ENCODE measurements at places on chromosomes 13 and 19. TPM values are rescaled to one million over a fixed set of nuclear protein-coding genes. Genes with fewer than 3 reads are reported as not detected.

GRCh38 chr13:31965361-31966066, 66.1 kb upstream of the FRY start:
- DNase-seq: no peak

Gene PSG1
- not detected for polyA plus RNA-seq

DNA sequence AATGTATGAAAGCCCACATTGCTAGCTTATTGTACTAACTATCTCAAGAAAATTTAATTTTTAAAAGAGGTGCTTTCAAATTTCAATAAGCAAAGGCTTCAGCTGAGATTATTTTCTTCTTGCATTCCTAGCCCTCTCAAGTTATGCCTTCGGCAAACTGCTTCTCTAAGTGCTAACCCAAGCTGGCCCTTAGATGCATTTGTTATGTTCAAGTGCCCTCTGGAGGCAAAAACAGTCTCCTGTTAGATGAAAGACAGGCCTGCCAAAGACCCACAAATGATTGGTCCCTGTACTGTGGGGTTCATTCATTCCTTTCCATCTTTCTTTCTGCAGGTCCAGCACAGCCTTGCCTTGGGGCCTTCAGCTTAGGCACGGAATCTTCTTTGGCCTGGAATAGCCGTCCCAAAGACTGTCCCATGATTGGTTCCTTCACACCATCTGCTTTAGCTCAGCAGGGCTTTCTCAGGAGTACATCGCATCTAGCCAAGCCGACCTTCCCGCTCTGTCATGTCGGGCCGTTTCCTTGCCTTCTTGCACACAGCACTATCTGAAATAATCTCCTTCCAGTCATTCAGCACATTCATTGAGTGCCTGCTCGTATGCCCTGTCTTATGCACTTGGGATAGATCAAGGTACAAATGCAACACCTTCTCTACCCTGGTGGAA, 26.4 kb upstream of the TPTE2 start:
- DNase-seq: peak; percentile 43

Gene SIGLEC5
- not detected for polyA plus RNA-seq

DNA sequence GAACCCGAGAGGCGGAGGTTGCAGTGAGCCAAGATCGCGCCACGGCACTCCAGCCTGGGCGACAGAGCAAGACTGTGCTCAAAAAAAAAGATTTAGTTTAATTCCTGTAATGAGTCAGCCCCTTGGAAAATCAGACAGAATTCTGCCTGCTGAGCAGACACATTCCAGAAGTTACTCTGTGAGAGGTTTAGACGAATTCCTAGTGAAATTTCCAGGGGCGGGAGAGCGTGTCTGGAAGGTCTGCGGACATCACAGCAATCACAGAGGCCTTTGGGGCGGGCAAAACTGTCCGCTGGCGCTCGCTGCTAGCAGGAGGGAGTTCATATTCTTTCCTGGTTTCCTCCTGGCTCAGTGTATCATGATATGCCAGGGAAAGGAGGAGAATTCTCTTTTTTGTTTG, 17.5 kb downstream of the MISP start:
- no peak for DNase-seq

DNA sequence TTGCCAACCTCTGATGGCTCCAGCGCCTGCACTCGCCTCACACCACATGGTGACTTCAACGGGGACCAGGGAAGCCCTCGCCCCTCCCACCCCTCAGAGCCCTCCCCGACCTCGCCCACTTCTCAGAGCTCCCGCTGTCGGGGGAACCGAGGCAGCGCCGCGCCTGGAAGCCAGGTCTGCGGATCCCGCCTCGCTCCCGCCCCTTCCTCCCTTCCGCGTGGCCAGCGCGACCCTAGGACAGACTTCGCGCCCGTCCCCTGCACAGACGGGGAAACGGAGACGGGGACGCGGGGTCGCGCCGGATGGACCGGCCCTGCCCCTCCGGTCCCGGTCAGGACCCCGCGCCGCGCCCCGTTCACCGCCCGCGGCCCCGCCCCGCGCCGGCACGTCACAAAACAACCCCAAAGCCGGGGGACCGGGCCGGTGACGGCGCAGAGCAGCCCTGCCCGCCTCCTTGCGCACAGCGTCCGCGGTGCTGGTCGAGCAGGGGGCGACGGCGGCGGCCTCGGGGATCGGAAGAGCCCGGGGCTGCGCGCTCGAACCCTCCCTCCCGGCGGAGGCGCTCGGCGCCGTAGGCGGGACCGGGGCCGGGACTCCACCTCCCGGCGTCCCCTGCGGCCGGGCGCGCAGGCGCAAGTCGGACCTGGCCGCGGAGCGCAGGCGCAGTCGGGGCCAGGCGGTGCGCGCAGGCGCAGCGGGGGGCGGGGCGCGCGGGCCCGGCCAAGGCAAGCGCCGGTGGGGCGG, 379 bp upstream of the CDC34 start:
- DNase-seq: peak; percentile 94

Gene ATCAY
- not detected for polyA plus RNA-seq

DNA sequence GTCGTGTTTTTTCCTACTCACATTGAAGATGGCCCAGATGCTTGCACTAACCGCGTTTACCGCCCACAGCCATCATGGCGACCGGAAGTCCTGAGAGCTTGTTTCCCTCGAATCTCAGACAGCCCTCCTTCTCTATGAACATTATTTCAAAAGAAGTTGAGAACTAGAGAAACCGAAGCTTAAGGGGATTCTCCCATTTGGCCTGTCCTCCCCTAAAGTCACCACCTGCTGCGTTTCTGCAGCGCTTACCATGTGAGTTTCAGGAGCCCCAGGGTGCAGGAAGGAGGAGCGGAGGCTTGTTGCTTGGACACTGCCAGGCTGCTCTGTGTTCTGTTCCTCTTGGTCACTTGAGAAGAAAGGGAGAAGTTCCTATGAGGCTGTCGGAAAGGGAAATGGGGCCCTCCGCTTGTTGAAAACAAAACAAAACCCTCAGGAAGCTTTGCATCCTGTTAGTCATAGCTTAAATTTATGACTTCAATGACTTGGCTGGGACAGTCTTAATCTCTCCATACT, 6.2 kb downstream of the CARD8 start:
- DNase-seq: peak; percentile 77

Gene EBI3
- polyA plus RNA-seq: not detected

Gene NTN5
- 0.41 TPM for polyA plus RNA-seq

DNA sequence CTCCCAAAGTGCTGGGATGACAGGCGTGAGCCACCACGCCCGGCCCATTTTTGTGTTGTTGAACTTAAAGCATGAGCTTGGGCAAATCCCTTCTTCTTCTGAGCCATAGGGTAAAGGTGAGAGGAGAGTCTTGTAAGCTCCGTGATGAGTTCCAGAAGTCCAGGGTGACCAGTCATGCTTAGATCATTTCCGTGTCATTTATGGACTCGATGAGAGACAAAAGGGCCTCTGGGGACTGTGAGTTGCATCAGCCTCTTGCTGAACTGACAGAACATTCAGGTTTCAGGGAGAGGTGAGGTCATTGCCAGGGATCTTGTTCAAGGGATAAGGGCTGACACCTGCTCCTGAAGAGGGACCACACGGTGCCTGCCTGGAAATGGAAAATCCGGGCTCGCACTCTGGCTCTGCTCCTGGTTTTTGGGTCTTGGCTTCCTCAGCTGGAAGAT, 53.6 kb downstream of the GADD45B start:
- DNase-seq: no peak

- DNase-seq: no peak
These were observed 42.1 kb upstream of the GAS6 start for GRCh38 chr13:113905942-113906341.

DNA sequence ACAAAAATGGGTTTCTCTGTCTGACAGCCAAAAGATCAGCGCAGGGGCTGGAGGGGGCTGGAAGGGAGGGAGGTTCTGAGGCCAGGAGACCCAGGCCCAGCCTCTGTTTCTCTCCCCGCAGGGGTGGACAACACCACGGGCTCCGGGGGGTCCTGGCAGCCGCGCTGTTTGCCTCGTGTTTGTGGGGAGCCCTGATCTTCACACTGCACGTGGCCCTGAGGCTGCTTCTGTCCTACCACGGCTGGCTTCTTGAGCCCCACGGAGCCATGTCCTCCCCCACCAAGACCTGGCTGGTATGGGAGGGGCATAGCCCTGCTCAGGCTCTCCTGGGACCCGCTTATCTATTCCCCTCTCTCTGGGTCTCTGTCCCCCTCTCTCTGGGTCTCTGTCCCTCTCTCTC, 9.6 kb downstream of the CPT1C start:
- no peak for DNase-seq

Gene CEACAM8
- not detected for polyA plus RNA-seq

- no peak for DNase-seq
These were observed 5.9 kb upstream of the HOMER3 start for GRCh38 chr19:18946918-18947317.

DNA sequence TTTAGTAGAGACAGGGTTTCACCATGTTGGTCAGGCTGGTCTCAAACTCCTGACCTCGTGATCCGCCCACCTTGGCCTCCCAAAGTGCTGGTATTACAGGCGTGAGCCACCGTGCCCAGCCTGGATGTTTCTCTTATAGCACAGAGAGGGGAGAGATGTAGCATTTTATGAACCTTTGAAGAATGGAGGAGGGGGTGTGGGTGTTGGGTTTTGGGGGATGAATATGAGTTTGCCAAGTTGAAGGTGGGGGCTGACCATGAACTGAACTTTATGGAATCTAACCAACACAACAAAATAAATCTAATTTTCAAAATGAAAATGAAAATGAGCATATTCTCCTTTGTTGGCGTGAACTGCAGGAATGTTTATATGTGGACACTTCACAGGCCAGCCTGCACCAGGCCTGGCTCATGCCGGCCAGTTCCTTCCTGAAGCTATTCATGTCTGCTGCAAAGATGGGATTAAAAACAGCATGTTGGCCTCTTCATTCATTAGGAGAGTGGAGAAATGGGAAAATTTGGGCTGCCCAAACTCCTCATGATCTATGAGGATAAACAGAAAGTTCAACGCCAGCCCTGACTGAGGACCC, 39.5 kb upstream of the HOMER3 start:
- no peak for DNase-seq

DNA sequence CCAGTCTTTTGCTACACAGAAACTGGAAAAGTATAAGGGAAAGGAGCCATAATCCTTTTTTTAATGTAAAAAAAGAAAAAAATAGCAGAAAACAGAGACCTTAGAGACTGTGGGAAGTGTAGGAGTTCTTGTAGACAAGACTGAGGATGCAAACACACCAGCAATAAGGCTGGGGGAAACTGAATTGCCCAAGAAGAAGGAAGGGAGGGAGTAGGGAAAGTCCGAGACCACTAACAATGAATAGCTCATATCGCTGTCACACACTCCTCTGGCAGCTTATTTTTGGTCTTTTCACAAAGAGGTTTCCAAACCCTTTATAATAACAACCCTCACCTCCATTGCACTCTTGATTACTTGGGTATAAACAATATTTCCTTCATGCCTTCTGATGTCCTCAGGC, 952.0 kb downstream of the SLITRK5 start:
- DNase-seq: no peak

DNA sequence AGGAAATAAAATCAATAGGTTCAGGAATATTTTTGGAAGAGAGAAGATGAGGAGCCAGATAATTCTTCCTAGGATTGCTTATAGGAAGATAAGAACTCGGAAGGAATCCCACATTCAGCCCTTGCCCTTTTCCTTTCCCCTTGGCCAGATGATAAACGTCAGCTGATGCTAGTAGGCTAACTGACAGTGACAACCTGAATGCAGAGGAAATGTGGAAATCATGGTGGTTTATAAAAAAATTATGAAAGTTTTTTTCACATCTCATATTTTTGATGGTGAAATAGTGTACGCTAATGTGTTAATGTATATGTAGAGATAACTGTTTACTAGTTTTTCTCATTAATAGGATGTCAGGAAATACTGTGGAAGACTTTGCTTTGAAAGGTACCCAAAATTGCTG, 56.9 kb downstream of the EDNRB start:
- no peak for DNase-seq

Gene ZNF527
- polyA plus RNA-seq: 8.2 TPM
